ENCODE measurements at places on chromosomes 5 and 9. TPM values are rescaled to one million over a fixed set of nuclear protein-coding genes. Genes with fewer than 3 reads are reported as not detected.

DNA sequence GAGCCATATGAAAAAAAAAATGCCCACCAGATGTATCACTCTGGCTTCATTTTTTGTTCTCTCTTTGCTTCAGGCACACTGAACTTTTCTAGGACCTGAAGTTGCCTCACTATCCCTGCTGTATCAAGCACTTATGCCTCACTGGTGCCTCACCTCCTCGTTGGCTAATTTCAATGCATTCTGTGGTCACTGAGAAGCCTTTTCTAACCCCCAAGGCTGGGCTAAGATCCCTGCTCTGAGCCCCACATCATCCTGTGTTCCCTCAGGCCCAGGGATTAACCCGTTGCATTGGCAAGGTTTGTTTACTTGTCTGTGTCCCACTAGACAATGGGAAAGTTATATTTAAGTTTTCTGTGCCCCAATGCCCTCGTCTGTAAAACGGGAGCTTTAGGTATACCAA is 362.7 kb downstream of the OSTF1 start:
- no peak for DNase-seq

DNA sequence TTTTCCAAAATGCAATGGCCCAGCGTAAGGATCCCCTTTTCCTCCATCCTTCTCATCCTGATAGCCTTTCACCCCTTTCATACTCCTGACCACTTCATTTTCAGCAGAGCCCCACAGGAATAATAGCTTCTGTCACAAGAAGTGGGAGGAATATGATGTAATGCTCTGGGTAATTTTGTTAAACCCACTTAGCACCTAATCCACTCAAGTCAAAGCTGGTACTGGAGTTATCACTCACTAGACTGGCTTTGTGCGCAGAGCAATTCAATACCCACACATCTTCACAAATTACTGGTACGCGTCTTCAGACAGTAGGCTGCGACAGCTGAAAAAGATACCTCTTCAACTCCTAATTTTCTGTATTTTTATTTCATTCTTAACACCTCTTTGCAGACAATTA is 2232.8 kb upstream of the WWC1 start:
- DNase-seq: no peak

- no peak for DNase-seq
These were observed 18.1 kb downstream of the IRF1 start for GRCh38 chr5:132472431-132472830.

Gene ORM1
- not detected for total RNA-seq

- no peak for DNase-seq
These were observed 61.1 kb downstream of the COL23A1 start for GRCh38 chr5:178529080-178529479.

Gene HTR1A
- total RNA-seq: not detected

Gene HOMER1
- 10.6 TPM for total RNA-seq

- no peak for DNase-seq
These were observed 132.6 kb downstream of the NSG2 start for GRCh38 chr5:174177976-174178605.

Gene PCDHGB4
- total RNA-seq: 15.9 TPM

GRCh38 chr9:117703537-117703936 is 666 bp upstream of the TLR4 start:
- no peak for DNase-seq

- DNase-seq: no peak
These were observed 43.7 kb upstream of the ITGA1 start for GRCh38 chr5:52743970-52744369.

GRCh38 chr5:149452007-149452664 is 73.0 kb upstream of the IL17B start:
- peak; percentile 84 for DNase-seq

GRCh38 chr5:74598731-74599130 is 41.8 kb downstream of the ENC1 start:
- no peak for DNase-seq

DNA sequence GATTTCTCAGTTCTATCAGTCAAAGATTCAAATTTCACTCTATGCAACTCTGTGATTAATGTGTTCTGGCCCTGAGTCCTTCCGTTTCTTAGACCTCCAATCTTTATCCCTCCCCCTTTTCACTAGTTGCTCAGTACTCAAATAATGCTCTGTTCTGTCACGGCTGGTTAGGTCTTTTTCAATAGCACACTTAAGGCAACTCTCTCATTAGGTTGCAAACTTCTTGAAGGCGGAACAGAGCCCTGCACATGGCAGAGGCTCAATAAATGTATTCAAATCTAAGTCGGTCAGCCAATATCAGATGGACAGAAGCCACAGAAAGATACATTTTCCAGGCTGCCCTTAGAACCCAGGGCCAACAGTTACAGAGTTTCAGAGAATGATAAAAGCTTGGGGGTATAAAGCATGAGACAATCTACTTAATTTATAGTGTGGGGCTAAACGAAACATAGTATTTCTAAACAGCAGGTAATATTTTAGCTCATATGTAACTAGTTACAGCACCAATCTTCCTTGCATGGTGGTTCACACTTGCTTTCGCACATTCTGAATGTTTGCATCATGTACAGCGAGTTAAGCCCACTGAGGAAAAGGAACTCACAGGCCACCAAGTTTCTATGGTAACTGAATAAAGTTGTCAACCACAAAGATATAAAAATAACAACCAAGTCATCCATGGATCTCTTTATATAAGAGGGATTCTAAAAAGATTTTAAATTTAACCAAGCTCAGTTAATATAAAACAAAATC is 67.1 kb upstream of the GOLPH3 start:
- DNase-seq: no peak

GRCh38 chr9:23643656-23644258 is 182.3 kb downstream of the ELAVL2 start:
- no peak for DNase-seq

Gene NAIF1
- 10.1 TPM for total RNA-seq

GRCh38 chr5:14054111-14054854 is 88.9 kb upstream of the TRIO start:
- DNase-seq: no peak

Gene SLC6A18
- not detected for total RNA-seq

Gene SLC4A9
- total RNA-seq: not detected

Data from osteoblast (primary cell).